ENCODE measurements at places on chromosomes 16 and 17.

DNA sequence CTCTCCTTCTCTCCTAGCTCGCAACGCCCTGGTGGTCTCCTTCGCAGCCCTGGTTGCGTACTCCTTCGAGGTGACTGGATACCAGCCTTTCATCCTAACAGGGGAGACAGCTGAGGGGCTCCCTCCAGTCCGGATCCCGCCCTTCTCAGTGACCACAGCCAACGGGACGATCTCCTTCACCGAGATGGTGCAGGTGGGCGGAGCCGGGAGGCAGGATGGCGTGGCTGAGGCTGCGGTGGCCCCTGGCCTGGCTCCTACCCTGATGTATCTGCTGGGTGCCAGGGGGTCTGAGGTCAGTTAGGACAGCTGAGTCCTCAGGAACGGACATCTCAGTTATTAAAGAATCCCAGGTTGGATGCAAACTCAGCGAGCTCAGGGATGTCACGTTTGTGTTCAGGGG, 16.7 kb downstream of the SLC26A11 start:
- no peak for DNase-seq

GRCh38 chr17:48611213-48611612, 396 bp upstream of the HOXB7 start:
- DNase-seq, result no peak

DNA sequence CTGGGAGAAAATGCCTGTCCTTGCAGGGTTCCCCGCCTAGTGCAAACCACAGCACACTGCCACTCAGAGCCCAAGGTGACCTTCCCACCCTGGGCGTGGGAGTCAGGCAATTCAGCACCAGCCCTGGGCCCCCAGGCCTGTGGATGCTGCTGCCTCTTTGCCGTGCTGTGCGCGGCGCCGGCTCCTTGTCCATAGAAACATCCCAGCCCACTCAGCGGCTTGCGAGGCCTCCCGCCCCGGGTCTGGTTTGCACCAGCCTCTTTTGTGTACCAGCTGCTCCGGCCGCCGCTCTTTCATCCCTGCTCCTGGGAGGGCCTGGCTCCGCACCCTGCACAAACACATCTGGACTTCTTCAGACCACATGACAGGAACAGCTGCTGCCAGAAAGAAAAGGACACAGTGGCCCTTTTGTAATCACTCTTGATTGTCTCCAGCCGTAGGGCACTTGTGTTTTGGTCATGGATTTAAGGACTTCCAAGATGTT, 75.4 kb upstream of the SDK2 start:
- DNase-seq, result no peak

- DNase-seq, result no peak
These were observed 146.5 kb downstream of the MAP2K6 start for GRCh38 chr17:69560987-69561441.

GRCh38 chr16:87918866-87919680, 17.3 kb downstream of the CA5A start:
- no peak for DNase-seq

DNA sequence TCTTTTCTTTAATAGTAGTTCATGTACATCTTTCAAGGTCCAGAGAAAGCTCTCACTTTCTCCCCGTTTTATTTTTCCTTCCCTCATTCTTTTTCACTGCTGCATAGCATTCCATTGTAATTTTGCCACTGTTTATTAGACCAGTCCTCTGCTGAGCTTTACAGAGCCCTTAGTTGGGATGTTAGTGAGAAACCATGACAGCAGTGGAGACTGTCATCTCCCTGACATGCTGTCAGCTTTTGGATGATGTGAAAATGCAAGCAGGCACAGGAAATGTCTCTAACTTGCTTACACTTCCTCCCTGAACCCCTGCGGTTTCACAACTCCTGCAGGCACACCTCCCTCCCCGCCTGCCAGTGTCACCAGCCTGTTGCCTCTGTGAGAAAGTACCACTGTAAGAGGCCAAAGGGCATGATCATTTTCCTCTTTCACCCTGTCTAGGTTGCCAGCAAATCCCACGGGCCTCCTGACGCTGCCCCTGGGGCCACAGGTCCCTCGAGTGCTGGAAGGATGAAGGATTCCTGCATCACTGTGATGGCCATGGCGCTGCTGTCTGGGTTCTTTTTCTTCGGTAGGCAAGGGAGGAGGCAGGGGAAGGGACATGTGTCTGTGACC, at the start of gene ITGAL:
ITGAL (plus strand) TSS at position 415 of the 615 bp plus-strand sequence; CDS start at position 511, 96 bp downstream.
- peak; percentile 90 for DNase-seq

GRCh38 chr16:89693931-89694783, 7.3 kb downstream of the SPATA2L start:
- no peak for DNase-seq

DNA sequence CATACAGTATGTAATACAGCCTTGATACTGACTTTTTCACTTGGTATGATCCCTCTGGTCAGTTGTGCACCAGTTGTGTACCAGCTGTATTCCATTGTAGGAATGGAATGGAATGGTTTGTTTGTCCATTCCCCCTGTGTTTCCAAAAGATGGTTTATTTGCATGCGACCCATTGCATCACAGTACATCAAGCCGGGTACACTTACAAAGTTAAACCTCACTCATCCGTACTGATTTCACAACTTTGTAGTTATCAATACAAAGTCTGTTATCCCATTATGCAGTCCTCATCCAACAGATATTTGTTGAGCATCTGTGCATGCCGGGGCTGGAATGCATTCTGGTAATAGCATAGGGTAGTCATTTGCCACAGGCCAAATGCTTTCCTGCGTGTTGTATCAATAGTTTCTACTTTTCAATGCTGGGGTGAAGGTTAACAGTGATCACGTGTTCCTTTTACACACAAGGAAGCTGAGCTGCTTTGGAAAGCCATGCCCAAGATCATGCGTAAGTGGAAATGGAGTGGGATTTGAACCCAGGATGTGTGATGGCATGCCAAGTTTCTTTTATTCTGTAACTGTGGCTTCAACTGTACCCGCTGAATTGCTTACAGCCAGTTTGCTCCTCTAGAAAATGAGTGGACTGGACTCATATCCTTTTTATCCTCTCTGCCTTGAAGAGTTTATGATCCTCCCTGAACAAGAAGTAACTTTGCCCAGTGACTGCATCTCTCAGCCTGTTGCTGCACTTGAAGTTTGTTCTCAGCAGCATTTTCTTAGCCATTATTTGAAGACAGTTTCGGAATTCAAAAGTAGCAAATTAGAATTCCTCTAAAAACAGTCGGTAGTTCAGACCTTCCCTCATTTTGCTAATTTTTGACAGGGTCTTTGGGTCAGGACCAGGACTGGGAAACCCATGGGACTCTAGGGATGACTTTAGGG, 228.5 kb downstream of the CCDC182 start:
- DNase-seq, result no peak

GRCh38 chr17:48270899-48271298, 159.1 kb downstream of the SKAP1 start:
- DNase-seq, result no peak

GRCh38 chr16:27430923-27431484, 29.0 kb downstream of the IL21R start:
- peak; percentile 75 for DNase-seq

GRCh38 chr17:40500190-40500589, 1.2 kb downstream of the TNS4 start:
- no peak for DNase-seq

DNA sequence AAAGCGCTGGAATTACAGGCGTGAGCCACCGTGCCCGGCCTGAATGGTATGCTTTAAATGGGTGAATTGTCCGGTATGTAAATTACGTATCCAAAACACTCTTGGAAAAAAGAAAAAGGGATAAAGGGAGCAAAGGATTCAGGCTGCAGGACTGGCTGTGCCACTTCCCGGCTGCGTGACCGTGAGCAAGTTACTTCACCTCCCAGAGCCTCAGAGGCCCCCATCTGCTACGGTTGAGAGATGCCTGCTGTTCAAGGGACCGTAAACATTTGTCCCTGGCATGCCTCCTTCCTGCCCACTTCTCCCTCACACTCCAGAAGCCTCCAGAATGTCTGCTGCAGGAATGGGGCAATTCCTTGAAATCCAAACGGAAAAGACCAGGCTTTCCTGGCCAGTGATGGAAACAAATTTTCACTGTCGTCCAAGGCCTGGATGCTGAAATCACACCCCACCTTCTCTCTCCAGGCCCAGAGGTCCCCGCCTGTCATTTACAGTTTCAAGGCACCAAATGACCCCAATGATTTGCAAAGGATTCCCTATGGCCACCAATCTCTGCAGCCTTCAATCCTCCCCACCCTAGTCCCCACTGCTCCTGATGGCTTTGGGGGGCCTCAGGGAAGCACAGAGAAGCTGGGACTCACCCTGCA, 22.9 kb upstream of the LITAF start:
- DNase-seq, result no peak

DNA sequence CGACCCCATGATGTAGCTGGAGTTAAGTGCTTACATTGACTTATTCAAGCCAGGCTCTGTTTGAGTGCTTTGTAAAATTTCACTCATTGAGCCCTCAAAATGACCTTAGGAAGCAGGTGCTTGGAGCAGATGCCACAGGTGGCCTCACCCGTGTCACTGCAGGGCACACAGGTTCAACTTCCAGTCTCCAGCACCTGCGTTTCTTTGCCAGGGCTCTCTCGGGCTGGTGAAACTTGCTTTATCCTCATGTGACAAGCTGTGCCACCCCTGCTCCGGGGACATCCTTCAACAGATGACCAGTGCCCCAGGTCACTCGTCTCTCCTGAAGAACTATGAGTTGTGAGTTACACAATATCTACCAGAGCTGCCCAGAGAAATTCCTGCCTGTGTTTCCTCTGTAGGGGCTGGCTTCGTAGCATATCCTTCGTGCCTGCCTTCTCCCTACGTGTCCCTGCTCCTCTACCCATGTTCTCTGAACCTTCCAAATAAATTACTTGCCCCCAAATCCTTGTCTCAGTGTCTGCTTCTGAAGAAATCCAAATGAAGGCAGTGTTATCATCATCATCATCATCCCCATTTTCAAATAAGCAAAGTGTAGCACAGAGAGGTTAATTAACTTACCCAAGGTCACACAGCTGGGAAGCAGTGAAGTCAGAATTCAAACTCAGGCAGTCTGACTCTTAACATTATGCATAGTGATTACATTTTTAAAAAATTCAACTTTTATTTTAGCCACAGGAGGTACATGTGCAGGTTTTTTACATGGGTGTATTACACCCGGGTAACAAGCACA, 352.5 kb downstream of the NPIPA8 start:
- no peak for DNase-seq

- DNase-seq, result no peak
These were observed 320.8 kb downstream of the FOXL1 start for GRCh38 chr16:86899151-86899550.

GRCh38 chr17:29572691-29573557, 4.4 kb downstream of the TP53I13 start:
- DNase-seq, result no peak

- no peak for DNase-seq
These were observed 123.4 kb upstream of the NOL11 start for GRCh38 chr17:67594115-67594880.

DNA sequence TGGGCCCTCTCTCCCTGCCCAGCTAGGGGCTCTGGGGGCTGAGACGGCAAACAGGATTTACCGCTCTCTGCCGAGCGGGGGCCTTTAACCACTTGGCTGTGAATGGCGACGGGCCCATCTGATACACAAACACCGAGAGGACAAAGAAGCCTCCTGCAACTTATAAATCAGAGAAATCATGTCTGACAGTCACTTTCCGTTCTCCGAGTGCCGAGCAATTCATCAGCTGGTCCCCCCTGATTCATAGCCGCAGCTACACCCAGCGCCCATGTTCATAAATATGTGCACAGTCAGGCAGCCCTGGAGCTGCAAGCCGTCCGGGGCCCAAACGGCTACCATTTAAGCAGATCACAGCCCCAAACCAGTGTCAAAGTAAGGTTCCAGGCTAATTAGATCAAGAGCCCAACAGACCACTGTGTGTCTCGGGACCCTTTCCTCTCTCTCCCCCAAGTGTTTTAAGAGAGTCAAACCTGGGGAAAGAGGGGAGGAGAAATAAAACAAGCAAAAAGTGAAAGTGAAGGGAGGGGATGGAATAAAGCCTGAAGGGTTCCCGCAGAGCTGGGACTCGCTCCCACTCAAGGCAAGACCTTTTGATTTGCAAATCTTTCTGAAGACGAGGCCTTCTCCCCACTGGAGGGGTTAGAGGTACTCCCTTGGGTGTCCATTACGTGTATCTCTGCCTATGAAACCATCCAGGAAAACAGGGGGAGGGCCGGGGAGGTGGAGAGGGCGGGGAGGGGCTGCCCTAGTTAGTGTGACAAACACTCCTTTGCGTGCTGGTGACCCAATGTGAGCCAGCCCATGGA, 154.7 kb downstream of the C16orf78 start:
- no peak for DNase-seq

- DNase-seq, result no peak
These were observed 154.6 kb downstream of the CMIP start for GRCh38 chr16:81599034-81599744.

GRCh38 chr16:28210979-28211588, 681 bp downstream of the XPO6 start:
- no peak for DNase-seq

- DNase-seq, result no peak
These were observed 94.8 kb downstream of the RMI2 start for GRCh38 chr16:11439790-11440656.

- DNase-seq, result peak; percentile 62
These were observed 7.1 kb downstream of the IGSF6 start for GRCh38 chr16:21645261-21645721.

- DNase-seq, result no peak
These were observed 29.7 kb downstream of the NDEL1 start for GRCh38 chr17:8465356-8465755.

Measured in GM12864 (cell line).